Psoas muscle (tissue), 8 donors: ENCODE measurements at places on chromosomes 12 and 14. TPM values are rescaled to one million over a fixed set of nuclear protein-coding genes. Genes with fewer than 3 reads are reported as not detected.

DNA sequence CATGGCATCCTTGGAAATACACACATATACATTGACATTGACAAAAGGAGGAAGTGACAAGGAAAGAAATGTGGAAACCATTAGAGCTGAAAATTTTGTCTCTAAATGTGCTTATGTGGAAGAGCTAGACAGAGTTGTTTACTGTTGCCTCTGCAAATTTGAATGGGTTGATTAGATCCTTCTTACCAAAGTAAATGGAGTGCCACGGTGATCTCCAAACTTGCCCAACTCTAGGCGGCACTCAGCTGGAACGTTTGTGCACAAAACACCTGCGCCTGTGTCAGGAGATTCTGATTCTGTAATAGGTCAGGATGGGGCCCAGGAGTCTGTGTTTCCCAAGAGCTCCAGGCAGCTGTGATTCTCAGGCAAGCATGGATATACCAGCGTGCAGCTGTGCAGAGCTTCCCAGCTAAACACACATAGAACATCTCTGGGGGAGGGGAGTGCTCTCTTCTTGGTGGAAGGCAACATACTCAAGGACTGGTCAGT, 77.8 kb upstream of the BDKRB2 start:
- DNase-seq: no peak

- DNase-seq: no peak
Measured at GRCh38 chr12:47721431-47721973, 3.8 kb downstream of the ENDOU start.

DNA sequence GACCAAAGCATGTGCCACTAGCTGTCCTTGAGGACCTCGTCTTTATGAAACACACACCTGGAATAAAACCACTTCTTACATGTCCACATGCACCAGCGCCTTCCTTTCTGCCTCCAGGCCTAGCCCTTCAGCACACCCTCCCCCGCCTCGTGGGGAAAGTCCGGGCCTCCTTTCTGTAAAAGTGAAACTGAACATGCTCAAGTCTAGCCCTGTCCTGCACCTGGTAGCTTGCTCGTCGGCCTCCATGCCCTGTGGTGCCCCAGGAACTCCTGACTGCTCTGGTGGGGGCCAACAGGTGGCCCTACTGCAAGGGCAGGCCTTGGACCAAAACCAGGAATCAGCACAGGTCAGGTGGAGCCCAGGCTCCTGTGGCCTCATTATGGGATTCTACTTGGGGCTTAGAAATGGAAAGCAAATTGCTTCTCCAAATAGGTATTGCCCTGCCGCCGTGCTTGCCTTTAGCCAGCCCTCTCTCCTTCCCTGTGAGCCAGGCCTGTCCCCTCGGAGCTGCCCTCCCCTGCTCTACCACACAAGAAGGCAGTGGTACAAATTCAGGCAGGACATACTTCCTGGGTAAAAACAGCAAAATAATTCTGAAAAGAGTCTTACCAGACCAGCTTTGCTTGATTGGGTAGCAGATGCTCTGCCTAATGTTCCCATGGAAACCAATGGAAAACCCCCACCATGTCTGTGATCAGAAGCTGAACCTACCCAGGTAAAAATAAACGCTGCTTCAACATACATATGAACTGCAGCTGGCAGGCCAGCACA, 43.5 kb downstream of the ERH start:
- DNase-seq: no peak

- no peak for DNase-seq
Measured at GRCh38 chr14:93062890-93063289, 52.8 kb downstream of the ITPK1 start.

The PLCZ1 gene
- polyA plus RNA-seq: not detected

The MYO1H gene
- not detected for polyA plus RNA-seq
